ENCODE measurements at places on chromosomes 5 and 9. TPM values are rescaled to one million over a fixed set of nuclear protein-coding genes. Genes with fewer than 3 reads are reported as not detected.

The ANKRD18A gene
- total RNA-seq: not detected

GRCh38 chr9:75588808-75589207 is 301.7 kb upstream of the PCSK5 start:
- no peaks in the 10 kb centered on the region for H3K36me3 ChIP-seq
- H3K4me1 ChIP-seq: no peaks in the 10 kb centered on the region
- DNase-seq: no peak
- H3K27ac ChIP-seq: no peak overlapping the region
- H3K4me3 ChIP-seq: no peak overlapping the region

The LHFPL2 gene
- 19.3 TPM for total RNA-seq

- no peak overlapping the region for H3K27ac ChIP-seq
- H3K4me1 ChIP-seq: peaks cover 8% of the 10 kb centered on the region
- no peaks in the 10 kb centered on the region for H3K27me3 ChIP-seq
- H3K36me3 ChIP-seq: no peaks in the 10 kb centered on the region
- no peak overlapping the region for H3K4me3 ChIP-seq
- no peak for DNase-seq
Measured at GRCh38 chr5:54259090-54259489, 51.3 kb downstream of the ARL15 start.

All from SJSA1 (cell line).